ENCODE measurements at places on chromosomes 4 and X. TPM values are rescaled to one million over a fixed set of nuclear protein-coding genes. Genes with fewer than 3 reads are reported as not detected.

- DNase-seq: no peak
Measured at GRCh38 chr4:181524499-181524898, 718.7 kb upstream of the TENM3 start.

Gene SLC49A3
- not detected for total RNA-seq

- peak; percentile 41 for DNase-seq
Measured at GRCh38 chr4:31370866-31371465, 650.8 kb downstream of the PCDH7 start.

DNA sequence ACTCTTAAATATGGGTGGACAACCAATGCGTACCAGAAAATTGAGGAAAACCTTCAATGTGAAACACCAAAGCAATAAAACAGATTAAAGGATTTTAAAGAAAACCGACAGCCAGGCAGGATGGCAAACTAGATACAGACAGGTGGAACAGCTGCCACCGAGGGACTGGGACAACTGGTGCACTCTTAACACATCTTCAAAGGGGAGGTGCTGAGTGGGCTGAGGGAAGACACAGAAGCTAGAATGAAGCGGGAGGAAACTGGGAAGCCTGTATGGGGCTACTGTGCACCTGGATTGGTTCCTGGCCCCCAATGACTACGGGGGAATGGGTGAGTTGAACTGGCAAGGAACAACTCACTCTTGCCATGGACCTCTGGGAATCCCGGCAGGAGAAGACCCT is 20.7 kb downstream of the ZNF280C start:
- DNase-seq: no peak

- DNase-seq: peak; percentile 80
Measured at GRCh38 chrX:136168929-136169735, 21.8 kb downstream of the FHL1 start.

DNA sequence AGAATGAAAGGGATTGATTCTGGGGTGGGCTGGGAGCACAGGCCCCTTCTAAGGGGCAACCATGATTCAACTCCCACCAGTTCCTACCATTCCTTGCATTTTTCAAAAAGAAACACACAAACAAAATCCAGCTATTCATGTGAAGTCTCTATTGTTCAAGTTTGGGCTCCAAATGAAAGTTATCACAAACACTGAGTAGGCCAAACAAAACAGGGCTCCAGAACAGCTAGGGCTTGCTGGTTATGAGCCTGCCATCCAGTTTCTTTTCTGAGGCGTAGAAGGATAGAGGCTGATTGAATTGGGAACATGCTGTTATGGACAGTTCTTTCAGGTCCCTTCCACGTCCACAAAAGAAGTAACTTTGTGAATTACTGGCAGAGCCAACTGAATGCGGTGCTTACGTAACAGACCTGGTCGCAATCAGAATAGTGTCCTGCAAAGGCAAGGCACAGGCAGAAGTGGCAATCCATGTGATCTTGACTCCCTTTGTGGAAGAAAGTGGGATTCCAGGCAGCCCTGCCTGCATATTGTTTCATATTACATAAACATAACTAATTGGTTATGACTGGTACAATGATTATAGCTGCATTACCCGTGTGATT is 244.5 kb downstream of the SCFD2 start:
- no peak for DNase-seq

DNA sequence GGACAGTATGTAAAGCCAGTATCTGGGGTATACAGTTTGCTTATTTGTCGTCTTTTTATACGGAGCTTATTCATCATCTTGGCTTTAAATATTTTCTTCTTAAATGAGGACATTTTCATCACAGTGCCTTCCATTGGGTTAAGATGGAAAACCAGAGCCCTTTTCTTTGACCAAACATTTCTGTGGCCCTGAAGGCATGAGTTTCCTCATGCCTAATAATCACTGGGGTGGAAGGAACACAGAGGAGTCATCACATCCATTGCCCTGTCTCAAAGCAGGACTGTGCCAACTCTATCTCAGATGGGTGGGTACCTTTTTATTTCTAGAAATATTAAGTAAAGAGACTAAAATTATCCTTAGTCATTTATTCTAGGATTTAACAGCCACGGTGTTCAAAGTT is 40.0 kb downstream of the CHRDL1 start:
- peak; percentile 78 for DNase-seq
